Stimulated activated CD4-positive, alpha-beta T cell treated with anti-CD3 and anti-CD28 coated beads, Interleukin-4, amount 100 ng/mL, for 1 hour (primary cell): ENCODE measurements at places on chromosomes 2 and 18.
A peak's percentile ranks its signal among the peaks of the same experiment; 100 is the strongest.

DNA sequence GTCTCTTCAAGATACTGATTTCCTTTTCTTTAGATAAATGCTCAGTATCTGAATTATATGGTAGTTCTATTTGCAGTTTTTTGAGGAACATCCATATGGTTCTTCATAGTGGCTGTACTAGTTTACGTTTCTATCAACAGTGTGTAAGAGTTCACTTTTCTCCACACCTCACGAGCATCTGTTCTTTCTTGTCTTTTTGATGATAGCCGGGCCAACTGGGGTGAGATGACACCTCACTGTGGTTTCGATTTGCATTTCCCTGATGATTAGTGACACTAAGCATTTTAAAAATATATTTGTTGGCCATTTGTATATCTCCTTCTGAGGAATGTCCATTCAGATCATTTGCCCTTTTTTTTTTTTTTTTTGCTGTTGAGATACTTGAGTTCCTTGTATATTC is 458.8 kb downstream of the SETBP1 start:
- no peak for DNase-seq

DNA sequence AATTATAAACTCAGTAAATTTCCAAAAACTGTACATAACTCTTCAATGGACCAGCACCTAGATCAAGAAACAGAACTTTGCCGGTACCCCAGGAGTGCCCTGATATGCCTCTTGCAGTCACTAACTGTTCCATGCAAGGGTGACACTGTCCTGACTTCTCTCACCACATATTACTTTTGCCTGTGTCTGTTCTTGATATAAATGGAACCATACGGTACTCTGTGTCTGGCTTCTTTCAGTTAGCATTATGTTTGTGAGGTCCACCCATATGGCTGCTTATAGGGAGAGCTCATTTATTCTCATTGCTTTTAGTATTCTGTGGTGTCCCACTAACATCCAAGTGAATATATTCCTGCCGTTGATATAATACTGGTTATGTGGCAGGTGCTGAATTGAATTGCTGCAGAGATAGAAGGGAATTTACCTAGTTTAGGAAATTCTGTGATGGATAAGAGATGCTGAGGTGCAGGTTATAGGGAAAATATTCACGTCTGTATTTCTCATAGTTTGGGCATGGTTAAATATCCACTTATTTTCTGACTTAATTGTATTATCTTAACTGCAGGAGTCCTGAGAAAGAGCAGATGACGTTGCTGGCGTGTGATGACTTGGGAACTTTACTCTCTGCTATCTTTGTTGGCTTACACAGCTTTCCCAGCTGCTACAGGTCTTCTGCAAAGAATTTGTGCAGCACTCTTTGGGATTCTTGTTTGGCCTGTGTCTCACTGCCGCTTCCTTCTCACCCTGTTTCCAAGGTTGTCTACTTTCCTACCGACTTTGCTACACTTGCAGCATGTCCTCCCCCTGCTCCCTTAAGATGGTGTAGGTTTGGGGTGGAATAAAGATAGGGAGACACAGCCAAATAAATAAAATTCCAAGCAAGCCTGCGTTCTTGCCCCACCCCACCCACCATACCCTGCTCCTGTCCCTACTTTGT is 107.9 kb downstream of the MAP4K4 start:
- no peak for DNase-seq

DNA sequence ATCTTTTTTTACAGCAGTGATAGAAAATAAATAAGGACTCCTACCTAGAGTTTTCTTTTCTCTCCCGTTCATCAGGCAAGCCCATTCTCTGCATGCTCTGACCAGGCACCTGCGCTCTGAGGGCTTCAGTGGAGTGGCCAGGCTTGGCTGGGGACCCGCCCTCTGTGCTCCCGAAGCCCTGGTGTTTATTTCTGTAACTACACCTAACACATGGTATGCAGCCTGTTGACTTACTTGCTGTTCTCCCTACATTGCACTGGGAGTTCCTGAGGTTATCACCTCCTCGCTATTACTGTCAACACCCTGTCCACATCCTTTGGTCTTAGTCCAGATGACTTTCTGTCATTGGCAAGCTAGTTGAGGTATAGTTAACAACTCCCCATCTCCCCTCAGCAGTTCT is 317.7 kb downstream of the LPIN1 start:
- DNase-seq, result no peak

DNA sequence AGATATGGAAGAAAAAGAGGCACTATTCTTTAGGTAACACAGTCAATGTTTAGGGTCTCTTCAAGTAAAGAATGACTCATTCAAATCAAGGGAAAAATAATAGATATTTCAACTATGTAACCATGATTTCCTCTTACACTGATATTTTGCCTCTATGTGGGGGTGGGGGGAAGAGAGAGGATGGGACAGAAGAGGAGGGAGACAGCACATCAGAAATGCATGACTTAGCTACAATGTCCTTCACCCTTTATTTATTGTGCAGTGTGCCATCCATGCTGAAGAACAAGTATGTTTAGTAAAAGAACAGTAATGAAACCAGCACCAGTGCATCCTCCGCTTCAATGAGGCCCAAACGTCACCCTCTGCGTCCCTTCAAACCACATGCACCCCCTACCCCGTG is 204.8 kb downstream of the HDAC4 start:
- no peak for DNase-seq

DNA sequence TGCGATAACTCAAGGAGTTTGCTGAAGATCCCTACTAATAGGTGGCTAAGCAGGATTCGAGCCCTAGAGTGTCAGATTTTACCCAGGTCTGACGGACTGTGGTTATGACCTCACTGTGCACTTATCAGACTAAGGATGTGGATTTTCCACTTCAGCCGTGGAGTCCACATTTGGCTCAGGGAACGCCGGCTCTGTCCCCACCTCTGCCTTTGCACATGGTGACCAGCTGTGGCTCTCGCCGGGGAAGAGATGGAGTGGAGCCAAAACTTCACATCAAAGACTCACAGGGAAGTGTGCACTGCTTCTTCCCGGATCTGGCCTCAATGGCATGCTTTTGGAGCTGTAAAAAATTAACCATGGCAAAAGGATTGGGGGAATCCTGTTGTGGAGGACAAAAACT is 249.3 kb upstream of the APCDD1 start:
- DNase-seq, result no peak

GRCh38 chr2:192000196-192000980 is 153.5 kb upstream of the CAVIN2 start:
- DNase-seq, result no peak

- DNase-seq, result no peak
These were observed 192.0 kb downstream of the MTX2 start for GRCh38 chr2:176461098-176461808.

DNA sequence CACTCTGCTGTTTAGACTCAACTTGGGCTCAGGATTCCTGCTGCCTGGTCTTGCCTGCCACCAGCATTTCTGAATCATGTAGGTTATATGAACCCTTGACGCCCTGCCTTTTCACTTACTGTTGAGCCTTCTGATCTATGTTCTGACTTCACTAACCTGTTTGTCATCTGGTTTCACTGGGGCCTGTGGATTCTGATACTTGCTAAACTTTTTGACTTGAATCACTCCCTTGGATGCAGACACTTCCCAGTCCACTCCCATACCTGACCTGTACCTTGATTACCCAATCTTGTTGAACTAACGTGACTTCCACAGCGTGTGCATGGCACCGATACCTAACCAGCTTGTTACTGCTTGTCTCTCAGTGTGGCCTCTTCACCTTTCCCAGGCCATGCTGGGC is 35.6 kb upstream of the SPAG16 start:
- no peak for DNase-seq

GRCh38 chr2:7592618-7593140 is 675.5 kb downstream of the RNF144A start:
- DNase-seq, result no peak

DNA sequence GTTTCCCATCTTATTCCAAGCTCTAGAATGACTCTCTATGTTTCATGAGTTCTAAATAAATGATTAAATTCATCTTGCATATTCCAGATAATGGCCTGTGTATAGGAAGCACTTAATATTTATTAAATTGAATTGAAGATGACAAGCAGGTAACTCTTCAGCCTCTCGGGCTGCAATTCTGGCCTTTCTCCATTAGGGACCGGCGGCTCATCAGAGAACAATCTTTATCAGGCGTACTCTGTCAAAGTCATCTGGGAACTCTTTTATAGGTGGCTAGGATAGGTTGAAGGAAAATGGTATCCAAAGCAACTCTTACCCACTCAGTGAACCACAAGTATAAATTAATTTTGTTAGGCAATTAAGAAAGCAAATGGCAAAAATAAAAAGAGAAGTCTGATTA is 308.5 kb downstream of the NOL4 start:
- DNase-seq, result no peak

DNA sequence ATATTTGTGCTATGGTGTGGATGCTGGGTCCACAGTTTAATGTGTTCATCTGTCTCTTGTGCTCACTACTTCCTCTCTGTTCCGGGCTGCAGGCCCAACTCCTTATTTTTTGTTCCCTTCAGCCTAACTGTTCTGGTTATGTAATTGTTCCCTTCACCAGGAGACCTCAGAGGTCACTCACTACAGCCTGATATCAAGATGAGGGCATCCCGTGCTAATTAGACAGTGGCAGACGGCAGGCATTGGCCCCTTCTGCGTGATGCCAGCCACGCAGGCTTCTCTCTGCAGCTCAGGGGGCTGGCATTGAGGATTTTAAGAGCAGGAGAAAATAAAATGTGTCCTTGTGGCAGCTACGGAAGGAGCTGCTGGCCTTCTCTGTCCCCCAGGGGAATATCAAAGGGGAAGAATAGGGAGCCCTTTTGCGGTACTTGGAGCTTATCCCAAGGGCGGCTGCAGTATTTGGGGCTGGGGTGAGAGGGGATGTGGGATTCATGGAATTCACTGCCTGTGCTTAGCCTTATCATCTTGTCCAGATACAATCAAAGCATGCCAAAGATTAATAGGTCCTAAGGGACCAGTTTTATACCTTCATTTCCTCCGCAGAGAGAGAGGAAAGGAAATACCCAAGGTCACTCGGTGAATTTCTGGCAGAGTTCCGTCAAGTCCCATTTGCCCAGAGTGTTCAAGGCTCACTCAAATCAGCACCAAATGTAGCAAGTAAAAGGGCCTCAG is 53.3 kb upstream of the TRIB2 start:
- DNase-seq, result no peak

- peak; percentile 89 for DNase-seq
These were observed at the start of gene NCL for GRCh38 chr2:231463698-231464575. TSS of gene NCL (minus strand) at chr2:231464484. CDS start at chr2:231464353, 131 bp downstream.

DNA sequence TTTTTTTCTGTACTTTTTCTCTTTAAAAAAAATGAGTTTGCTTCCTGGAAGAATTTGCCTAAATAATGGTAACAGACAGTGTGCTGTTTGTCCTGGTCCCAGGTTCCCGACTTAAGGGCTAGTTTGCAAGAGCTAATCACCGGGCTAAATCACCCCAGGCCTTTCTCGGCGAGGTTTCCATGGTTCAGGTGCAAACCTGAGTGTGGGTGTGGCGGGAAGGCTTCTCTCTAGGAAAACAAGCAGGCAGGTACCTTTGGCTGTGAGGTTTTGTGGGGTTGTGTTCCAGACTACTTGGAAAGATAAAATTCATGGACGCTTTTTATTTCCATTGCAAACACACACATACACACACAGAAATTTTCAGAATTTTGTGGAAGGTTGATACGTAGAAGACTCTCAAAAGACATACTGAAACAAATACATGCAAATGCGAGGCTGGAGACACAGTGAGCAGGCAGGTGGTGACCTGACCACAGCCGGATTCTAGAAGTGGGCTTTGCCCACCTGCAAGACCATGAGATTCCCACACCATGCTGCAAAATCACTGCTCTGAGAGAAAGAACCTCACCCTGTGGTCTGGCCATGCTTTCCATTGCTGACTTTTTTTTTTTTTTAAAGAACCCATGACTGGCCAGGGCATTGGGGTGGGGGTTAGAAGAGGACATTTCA is 815 bp downstream of the CNDP1 start:
- no peak for DNase-seq

GRCh38 chr2:240287496-240288086 is 147.1 kb upstream of the OTOS start:
- no peak for DNase-seq

DNA sequence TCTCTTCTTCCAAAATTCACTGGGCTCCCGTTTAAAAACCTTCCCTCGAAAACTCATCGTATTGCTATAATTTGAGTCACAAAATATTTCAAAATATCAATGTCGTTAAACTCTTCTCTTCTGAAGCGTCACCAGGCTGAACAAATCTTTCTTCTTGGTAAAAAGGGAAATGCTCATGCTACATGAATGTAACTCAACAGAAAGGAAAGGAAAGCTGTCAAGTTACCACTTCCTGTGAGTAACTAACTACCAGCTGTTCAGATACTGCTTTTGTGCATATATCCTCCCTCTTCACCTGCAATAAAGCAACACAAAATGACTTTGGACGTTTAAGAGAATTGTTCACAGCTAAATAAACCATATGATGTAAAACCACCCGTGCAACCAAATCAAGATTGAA is 95.4 kb downstream of the DOCK10 start:
- no peak for DNase-seq

DNA sequence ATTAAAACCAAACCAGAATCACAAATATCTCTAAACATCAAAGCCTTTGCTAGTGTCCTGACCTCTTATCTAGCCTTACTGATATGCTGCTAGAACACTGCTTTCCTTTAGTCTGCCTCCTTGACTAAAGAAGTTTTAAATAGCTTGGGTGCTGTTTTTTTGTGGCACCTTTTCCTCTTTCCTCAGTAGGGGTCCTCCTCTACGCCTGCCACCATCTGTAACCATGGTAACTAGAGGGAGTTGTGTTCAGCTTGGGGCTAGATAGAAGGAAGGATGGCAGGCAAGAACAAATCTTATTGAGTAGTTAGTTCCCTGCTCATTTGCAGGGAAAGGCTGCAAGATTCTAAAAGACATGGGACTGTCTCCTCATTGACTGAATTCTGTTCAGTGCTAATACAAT is 86.0 kb downstream of the TAF4B start:
- no peak for DNase-seq

GRCh38 chr2:212882626-212883025 is 268.8 kb downstream of the IKZF2 start:
- no peak for DNase-seq

DNA sequence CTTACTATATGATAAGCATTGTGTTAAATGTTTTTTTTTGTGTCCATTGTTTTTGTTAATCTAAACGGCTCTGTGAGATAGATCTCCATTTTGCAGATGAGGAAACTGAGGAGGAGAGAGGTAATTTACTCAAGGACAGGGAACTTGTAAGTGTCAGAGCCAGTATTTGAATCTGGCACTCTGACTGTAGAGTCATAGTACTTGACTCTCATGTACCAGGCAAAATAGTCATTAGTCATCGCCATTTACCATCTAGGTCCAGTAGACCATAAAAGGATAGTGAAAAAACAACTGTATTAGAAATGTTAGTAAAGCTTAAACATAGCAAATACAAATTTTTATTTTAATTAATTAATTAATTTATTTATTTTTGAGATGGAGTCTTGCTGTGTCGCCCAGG is 4.8 kb downstream of the PSMD14 start:
- no peak for DNase-seq

GRCh38 chr2:238339814-238340213 is 19.5 kb downstream of the TRAF3IP1 start:
- DNase-seq, result no peak

GRCh38 chr2:178796079-178796677 is 11.0 kb downstream of the TTN start:
- no peak for DNase-seq
